ENCODE measurements at places on chromosomes 5 and 9. TPM values are rescaled to one million over a fixed set of nuclear protein-coding genes. Genes with fewer than 3 reads are reported as not detected.

SH3TC2 gene
- 0.95 TPM for total RNA-seq

SMIM33 gene
- not detected for total RNA-seq

GNA14 gene
- total RNA-seq, result 0.06 TPM

ACTBL2 gene
- total RNA-seq, result 6.7 TPM

MRPL22 gene
- 28.2 TPM for total RNA-seq

AHRR gene
- total RNA-seq, result 12.9 TPM

TUSC1 gene
- 10.2 TPM for total RNA-seq

PRUNE2 gene
- 3.8 TPM for total RNA-seq

GPX8 gene
- 129 TPM for total RNA-seq

ENG gene
- 3.0 TPM for total RNA-seq

MYORG gene
- 1.9 TPM for total RNA-seq

INSYN2B gene
- total RNA-seq, result 3.1 TPM

TRIM36 gene
- total RNA-seq, result 20.0 TPM

RAB3C gene
- not detected for total RNA-seq

PCDHB13 gene
- 2.0 TPM for total RNA-seq

CBY3 gene
- total RNA-seq, result not detected

CNTFR gene
- 0.15 TPM for total RNA-seq

SPINK4 gene
- 4.5 TPM for total RNA-seq

TMEM141 gene
- 93.0 TPM for total RNA-seq

PLGRKT gene
- 19.7 TPM for total RNA-seq

FAM151B gene
- total RNA-seq, result 2.4 TPM

IGIP gene
- 2.1 TPM for total RNA-seq

CDX1 gene
- total RNA-seq, result not detected

HRCT1 gene
- 0.41 TPM for total RNA-seq

OGN gene
- not detected for total RNA-seq

SNCB gene
- 0.48 TPM for total RNA-seq

RAI14 gene
- 27.5 TPM for total RNA-seq

FBP2 gene
- 0.41 TPM for total RNA-seq

CCNJL gene
- total RNA-seq, result 6.6 TPM

FAM78A gene
- total RNA-seq, result 0.87 TPM

KYAT1 gene
- total RNA-seq, result 7.1 TPM

Data from H4 (cell line).